ENCODE measurements at places on chromosomes 7 and 10. TPM values are rescaled to one million over a fixed set of nuclear protein-coding genes. Genes with fewer than 3 reads are reported as not detected.

The R3HCC1L gene
- total RNA-seq, result 13.9 TPM

The GIMAP4 gene
- not detected for total RNA-seq

The ANKRD30A gene
- total RNA-seq, result 0.31 TPM

The TMEM248 gene
- 77.6 TPM for total RNA-seq

The DNAH11 gene
- total RNA-seq, result 0.14 TPM

The SUN3 gene
- total RNA-seq, result not detected

The UFSP1 gene
- total RNA-seq, result 6.9 TPM

The BLNK gene
- not detected for total RNA-seq

The TRPV5 gene
- not detected for total RNA-seq

The RET gene
- total RNA-seq, result 0.83 TPM

The MYL10 gene
- not detected for total RNA-seq

The XPNPEP1 gene
- 34.0 TPM for total RNA-seq

The ANKRD7 gene
- total RNA-seq, result 0.41 TPM

The GBF1 gene
- total RNA-seq, result 25.0 TPM

The SEMA3A gene
- total RNA-seq, result 5.8 TPM

The SFTPA2 gene
- not detected for total RNA-seq

The C7orf33 gene
- total RNA-seq, result not detected

The BTBD16 gene
- 1.7 TPM for total RNA-seq

The MTERF1 gene
- 13.3 TPM for total RNA-seq

The VAX1 gene
- 1.5 TPM for total RNA-seq
